ENCODE measurements at places on chromosomes 2 and 18.
A peak's percentile ranks its signal among the peaks of the same experiment; 100 is the strongest.

- DNase-seq, result no peak
Measured at GRCh38 chr2:221068123-221068522, 504.0 kb downstream of the EPHA4 start.

- DNase-seq, result no peak
Measured at GRCh38 chr2:68934021-68934420, 18.7 kb downstream of the GKN2 start.

DNA sequence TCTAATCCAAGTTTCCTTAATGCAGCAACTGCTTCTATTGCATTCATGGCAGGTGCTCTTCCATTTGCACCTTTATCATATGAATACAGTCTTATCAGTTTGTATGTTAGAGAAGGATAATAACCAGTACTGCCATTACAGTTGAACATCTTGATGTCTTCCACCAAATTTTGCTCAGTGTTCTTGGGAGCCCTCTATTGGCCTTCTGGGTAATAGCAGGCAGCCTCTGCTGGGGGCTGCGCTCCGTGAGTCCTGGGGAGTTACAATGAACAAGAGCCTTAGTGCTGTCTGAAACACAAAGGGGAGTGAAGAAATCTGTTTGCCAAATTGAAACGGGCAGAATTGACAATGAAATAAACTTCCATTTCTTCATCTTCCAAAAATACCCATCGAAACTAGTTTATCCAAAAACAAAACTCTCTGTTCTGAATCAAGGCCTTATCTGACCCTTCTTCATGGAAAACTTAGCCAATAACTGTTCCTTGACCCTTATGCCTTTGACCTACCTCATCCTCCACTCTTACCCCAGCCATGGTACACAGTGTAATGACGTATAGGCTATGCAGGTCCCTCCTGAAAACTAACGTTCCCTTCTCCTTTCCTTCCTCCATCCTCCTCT, 79.9 kb downstream of the ALK start:
- DNase-seq, result peak; percentile 21

DNA sequence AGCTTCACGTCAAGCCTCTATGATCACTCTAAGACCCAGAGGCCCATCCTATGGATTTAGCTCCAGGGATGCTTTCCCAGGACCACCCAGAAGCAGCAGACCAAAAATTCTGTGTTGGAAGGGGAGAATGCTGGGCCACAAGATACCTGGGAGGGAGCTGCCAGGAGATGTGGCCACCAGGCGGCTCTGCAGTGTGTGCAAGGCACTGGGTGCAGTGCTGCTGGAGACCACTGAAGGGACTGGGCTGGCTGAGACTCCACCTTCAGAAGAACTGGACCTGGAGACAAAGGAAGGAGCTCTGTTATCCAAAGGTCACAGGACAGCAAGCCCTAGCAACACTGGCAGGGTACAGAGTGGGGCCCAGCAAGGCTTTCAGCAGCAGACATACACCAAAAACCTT, 34.0 kb downstream of the KANSL3 start:
- DNase-seq, result no peak

DNA sequence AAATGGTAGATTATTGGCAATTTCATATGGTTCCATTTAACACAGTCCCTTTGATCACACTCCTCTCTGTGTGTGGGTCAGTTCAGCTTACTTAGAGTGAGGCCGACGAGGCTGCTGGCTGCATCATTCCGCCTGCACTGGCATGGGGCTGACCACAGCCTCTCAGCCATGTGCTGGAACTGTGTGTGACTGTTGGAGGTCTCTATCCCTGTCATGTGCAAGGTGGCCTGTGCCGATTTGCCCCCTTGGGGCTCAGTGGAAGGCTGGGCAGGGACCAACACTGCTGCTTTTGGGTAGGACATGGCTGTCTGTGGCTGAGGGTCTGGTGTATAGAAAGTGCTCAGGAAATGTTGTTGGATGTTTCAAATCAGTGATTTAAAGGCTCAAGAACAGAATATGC, 454.0 kb upstream of the HS6ST1 start:
- no peak for DNase-seq
